KG1 (cell line): ENCODE measurements at places on chromosomes 5 and 9.

DNA sequence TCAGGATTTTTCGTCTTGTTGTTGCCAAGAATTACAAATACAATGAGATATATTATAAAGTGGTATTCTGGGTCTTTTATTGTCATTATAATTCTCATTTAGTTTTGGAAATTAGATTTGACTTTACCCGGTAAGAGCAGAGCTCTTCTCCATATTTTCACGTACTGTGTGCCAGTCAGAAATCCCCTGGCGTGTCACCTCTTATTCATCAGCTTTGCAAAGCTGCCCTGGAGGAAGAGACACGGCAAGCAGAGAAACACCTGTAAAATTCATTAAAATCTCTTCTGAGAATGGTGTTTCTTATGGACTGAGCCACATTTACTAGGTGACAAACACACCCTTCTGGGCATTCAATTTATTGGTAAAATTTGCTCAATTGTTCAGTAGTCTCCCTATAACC is 440.4 kb downstream of the HINT1 start:
- DNase-seq: no peak

GRCh38 chr5:18720002-18720401 is 1085.7 kb downstream of the TAF11L14 start:
- no peak for DNase-seq

DNA sequence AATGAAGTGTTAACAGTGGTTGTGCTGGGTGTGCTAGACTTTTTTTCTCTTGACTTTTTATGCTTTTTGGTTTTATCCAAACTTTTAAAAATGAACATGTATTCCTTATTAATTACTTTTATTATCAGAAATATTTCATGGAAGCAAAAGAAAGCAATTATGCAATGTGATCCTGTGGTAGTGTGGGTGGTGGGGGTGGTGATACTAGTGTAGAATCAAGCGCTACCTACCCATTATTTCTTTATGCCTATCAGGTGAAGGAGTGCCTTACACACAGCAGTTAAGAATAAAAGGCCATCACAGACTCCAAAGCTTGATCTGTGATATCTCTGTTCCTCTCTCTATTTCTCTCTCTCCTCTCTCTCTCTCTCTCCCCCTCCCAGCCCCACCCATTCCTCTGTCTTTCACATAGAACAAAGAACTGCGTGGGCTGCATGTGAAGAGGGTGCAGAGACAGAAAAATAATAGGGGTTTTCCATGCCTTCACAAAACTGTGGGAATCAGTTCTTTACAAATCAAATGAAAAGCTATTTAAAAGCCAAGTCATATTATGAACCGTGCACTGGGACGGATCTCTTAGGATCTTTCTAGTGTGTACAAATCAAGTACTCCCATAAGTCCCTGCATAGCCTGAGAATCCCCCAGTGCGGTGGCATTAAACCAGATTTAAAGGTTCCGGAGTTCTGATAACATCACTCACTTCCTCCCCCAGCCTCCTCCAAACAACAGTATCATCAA is 351.2 kb downstream of the RAB3C start:
- no peak for DNase-seq

DNA sequence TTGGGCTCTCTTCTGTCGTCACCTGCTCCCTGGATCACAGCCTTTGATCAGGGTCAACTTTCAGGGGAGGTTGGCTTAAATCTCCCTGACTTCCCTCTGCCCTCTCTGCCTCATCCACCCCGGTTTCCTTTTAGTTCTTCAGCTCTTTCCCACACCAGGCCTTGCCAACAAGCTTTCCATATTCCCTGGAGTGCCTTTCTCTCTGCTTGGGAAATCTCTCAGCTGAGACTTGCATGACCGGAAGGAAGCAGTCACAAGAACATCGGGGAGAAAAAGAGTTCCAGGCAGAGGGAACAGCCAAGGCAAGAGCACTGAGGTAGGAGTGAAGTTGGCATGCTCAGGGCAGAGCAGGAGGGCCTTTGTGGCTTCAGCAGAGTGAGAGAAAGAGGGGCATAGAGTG is 88.4 kb upstream of the HSPA9 start:
- DNase-seq: no peak

DNA sequence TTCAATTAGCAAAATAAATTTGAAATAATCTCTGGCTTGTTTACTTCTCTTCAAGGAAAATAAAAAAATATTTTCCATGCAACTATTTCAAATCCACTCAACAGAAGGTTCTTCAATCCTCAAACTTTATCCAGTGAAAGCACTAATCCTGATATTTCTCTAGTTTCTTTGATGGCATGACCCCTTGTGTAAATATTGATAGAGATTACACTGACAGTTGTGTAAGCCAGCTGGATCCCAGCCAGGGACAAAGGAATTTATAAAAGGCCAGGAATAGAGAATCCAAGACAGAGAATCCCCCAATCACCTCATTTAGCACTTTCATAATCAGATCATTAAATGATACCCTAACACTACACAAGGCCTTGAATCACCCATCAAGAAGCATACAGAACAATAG is 135.2 kb downstream of the GNA14 start:
- DNase-seq: no peak

- no peak for DNase-seq
Measured at GRCh38 chr9:136059321-136059791, 35.7 kb downstream of the NACC2 start.
